ENCODE measurements at places on chromosomes 7 and 10.
A peak's percentile ranks its signal among the peaks of the same experiment; 100 is the strongest.

DNA sequence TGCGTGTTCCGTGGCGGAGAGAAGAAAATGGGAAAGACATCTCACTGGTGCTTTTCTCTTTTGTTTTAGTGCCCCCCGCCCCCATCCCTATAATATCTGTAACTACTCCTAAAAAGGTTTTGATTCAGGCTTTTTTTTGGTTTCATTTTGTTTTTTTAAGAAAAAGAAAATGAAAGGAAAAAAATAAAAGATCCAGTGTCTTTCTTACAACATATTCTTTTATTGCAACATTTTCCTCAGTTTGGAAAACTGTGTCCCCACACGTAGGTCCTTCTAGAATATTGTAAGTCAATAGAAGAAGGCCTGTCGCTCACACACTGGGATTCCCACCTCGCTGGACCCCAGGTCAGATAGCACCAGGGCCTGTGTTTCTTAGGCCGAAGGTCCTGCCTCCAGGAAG lies 20.6 kb downstream of the AIFM2 start:
- H3K4me3 ChIP-seq: no peak overlapping the region
- no peaks in the 10 kb centered on the region for H3K27me3 ChIP-seq
- no peaks in the 10 kb centered on the region for H3K4me1 ChIP-seq
- DNase-seq: no peak

- H3K27ac ChIP-seq: no peak overlapping the region
- H3K4me1 ChIP-seq: peaks cover 38% of the 10 kb centered on the region
- H3K27me3 ChIP-seq: no peaks in the 10 kb centered on the region
- H3K4me3 ChIP-seq: peak overlapping the region; percentile 71
- H3K36me3 ChIP-seq: no peaks in the 10 kb centered on the region
Observed at GRCh38 chr7:1530946-1531262, 402 bp downstream of the MAFK start.

DNA sequence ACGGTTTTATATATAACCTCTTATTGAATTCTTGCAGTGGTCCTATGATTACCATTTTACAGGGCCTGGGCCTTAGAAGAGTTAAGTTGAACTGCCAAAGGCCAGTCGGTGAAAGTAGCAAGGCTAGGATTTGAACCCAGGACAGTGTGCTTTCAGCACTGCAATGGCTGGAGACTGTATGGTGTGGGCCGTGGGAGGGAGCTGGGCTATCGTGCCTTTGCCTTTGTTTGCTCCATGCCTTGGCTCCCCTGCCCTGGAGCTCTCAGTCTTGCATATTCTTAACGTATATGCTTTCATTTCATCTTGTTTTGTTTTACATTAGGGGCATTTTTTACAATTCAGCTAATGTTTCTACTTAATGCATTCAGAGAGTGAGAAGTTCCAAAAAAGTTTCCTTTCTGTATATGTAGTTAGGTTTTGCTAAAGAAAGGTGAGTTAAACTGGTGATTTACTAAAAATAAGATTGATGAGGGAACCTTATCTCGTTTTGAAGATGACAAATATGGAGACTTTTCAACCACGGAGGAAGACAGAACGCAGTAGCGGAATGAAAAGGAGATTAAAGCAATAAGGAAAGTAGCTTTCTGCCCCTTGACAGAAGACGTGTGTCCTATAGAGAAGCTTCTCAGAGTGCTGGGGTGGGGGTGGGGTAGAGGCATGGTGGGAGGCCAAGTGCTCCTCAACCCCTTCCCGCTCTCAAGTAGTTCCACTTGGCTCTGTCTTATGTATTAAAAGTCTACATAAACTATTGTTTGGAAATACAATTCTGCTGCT lies 82.5 kb downstream of the RTKN2 start:
- DNase-seq: no peak
- H3K36me3 ChIP-seq: no peaks in the 10 kb centered on the region
- H3K4me1 ChIP-seq: peaks cover 5% of the 10 kb centered on the region
- no peaks in the 10 kb centered on the region for H3K27me3 ChIP-seq
- no peak overlapping the region for H3K4me3 ChIP-seq

GRCh38 chr10:122486406-122487080 lies 25.2 kb downstream of the HTRA1 start:
- H3K4me3 ChIP-seq: no peak overlapping the region
- H3K27me3 ChIP-seq: no peaks in the 10 kb centered on the region
- DNase-seq: no peak
- H3K27ac ChIP-seq: no peak overlapping the region

All from Panc1 (cell line).